ENCODE measurements at places on chromosomes 4 and X. TPM values are rescaled to one million over a fixed set of nuclear protein-coding genes. Genes with fewer than 3 reads are reported as not detected.

GRCh38 chrX:68697465-68698125 lies 50.1 kb downstream of the STARD8 start:
- H3K4me3 ChIP-seq: no peak overlapping the region
- H3K27ac ChIP-seq: no peak overlapping the region
- no peaks in the 10 kb centered on the region for H3K36me3 ChIP-seq
- DNase-seq: no peak
- peaks cover 25% of the 10 kb centered on the region for H3K4me1 ChIP-seq
- H3K27me3 ChIP-seq: no peaks in the 10 kb centered on the region

- H3K27me3 ChIP-seq: no peaks in the 10 kb centered on the region
- peaks cover 38% of the 10 kb centered on the region for H3K36me3 ChIP-seq
- H3K27ac ChIP-seq: peak overlapping the region; percentile 100
- peak; percentile 94 for DNase-seq
Measured at GRCh38 chrX:154398668-154399526, 720 bp downstream of the RPL10 start.

DNA sequence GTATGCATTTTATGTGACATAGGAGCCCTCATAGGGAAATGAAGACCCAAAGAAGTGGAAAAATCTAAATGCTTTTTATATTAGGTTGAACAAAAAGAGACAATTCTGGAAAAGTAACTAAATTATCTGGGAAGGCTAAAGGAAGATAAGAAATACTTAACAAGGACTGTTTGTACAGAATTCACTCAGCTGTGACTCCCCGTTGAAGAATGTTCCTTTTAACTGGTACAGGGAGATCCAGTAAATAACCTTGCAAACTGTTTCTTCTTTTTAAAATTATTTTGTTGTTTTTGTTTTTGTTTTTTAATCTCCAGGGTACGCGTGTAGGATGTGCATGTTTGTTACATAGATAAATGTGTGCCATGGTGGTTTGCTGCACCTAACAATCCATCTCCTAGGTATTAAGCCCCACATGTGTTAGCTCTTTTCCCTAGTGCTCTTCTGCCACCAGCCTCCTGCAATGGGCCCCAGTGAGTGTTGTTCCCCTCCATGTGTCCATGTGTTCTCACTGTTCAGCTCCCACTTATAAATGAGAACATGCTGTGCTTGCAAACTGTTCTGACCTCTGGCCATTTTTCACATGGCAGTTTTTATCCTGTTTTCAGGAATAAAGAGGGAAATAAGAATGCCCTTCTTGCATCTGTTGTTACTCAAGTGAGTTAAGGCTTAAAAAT lies 81.7 kb downstream of the PWWP3B start:
- H3K27me3 ChIP-seq: no peaks in the 10 kb centered on the region
- DNase-seq: no peak
- H3K4me3 ChIP-seq: no peak overlapping the region
- no peak overlapping the region for H3K27ac ChIP-seq

DNA sequence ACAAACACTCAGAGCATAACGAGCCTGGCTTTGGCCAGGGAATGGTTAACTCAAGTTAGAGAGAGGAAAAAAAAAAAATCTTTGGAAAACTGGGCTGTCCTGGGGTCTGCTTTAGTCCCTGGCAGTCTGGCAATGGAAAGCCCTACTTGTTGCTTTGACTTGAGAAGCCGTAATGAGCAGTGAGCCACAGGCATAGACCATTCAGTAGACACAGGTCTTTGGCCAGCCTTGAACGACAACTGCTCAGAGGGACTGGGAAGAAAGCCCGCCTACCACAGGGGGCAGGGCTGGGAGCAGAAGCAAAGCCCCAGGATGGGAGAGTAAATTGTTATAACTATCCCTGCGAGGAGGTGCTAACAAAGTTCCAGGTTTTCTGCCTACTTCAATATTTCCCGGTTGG lies 25.9 kb downstream of the SLC25A43 start:
- H3K4me3 ChIP-seq: no peak overlapping the region
- no peaks in the 10 kb centered on the region for H3K27me3 ChIP-seq
- H3K4me1 ChIP-seq: peaks cover 3% of the 10 kb centered on the region
- H3K36me3 ChIP-seq: no peaks in the 10 kb centered on the region
- H3K27ac ChIP-seq: no peak overlapping the region

- no peak overlapping the region for H3K4me3 ChIP-seq
- H3K36me3 ChIP-seq: no peaks in the 10 kb centered on the region
- H3K4me1 ChIP-seq: peaks cover 4% of the 10 kb centered on the region
Measured at GRCh38 chr4:41879552-41879951, 55.7 kb upstream of the TMEM33 start.

DNA sequence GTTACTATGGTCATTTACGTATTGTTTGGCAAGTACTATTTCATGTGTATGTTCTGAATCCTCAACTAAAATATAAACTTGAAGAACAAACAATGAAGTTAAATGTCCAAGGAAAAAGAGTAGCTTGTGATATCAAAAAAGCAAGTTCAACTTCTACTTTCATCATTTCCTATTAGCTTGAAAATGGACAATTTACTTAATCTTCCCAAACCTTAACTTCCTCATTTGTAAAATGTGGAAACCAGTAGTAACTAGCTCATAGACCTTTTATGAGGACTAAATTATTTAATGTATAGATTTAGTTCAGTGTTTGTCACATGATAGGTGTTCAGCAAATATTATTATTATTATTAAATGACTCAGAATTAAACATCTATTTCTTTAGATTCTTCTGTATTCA lies 276.8 kb upstream of the TET2 start:
- no peak overlapping the region for H3K4me3 ChIP-seq
- DNase-seq: no peak
- H3K36me3 ChIP-seq: no peaks in the 10 kb centered on the region
- H3K27me3 ChIP-seq: peaks cover 25% of the 10 kb centered on the region

Gene NHS
- 6.8 TPM for total RNA-seq

Gene CENPVL1
- not detected for total RNA-seq

Measured in activated CD4-positive, alpha-beta T cell treated with anti-CD3 and anti-CD28 coated beads, Interleukin-2, amount 10 ng/mL, durations not matched to agents 24 days and 14 days (primary cell).